M059J (cell line): ENCODE measurements at places on chromosomes 2 and 18. TPM values are rescaled to one million over a fixed set of nuclear protein-coding genes. Genes with fewer than 3 reads are reported as not detected.

Gene CDK15
- total RNA-seq, result 7.0 and 17.6 TPM in 2 replicates

Gene ERLEC1
- total RNA-seq, result 64.7 and 107 TPM in 2 replicates

Gene COL4A4
- total RNA-seq, result 0.22 and 0.89 TPM in 2 replicates

Gene SMPD4
- 24.2 and 35.0 TPM in 2 replicates for total RNA-seq

Gene IL36B
- not detected in 2 replicates for total RNA-seq

DNA sequence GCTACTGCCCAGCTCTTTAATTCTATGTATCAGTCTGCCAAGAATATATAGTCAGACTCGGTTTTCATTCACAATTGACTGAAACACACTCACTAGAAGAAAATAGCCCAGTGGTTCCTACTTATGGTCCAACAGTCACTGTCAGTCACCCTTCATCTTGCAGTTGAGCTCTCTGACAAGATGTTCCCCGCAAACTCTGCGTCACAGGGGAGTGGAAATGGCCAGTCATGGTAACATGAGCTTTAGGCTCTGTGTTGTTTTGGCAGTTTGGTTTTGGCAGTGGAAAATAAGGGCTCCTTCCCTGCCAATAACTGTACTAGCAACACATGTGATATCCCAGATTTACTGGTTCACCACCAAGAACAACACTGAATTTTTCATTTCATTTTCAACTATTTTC lies 122.5 kb downstream of the PRPF40A start:
- DNase-seq, result no peak

Gene GKN2
- not detected in 2 replicates for total RNA-seq

DNA sequence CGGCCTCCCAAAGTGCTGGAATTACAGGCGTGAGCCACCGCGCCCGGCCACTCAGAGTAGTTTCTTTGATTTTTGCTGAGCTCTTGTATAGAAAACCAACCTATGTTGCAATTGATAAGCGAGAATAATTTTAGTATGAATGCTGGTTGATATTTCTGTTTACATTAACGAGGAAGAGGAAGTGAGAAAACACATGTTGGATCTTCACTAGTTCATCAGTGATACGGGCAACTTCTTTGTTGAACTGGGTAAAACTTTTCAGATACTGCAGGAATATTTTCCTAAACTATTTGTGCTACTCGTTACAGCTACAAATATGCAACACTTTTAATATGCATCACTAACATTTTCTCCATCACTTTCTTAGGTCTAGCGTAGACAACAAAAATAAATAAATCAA lies 67.9 kb upstream of the SLC25A52 start:
- DNase-seq, result no peak

DNA sequence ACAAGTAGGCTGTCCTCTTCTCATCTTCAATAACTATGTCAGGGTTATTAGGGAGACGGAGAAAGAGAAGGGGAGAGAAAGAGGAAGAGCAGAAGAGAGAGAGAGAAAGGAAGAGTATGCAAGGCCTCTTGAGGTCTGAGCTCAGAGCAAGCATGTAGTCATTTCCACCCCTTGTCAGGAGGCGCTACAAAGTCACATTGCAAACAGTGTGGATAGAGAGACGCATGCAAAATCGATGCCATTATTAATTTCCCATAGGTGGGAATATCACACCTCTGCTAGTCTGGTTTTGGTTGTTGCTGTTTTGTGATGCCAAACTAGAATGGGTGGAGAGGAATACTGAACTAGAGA lies 24.2 kb upstream of the SERPINE2 start:
- no peak for DNase-seq
